ENCODE measurements at places on chromosomes 3 and 15.

DNA sequence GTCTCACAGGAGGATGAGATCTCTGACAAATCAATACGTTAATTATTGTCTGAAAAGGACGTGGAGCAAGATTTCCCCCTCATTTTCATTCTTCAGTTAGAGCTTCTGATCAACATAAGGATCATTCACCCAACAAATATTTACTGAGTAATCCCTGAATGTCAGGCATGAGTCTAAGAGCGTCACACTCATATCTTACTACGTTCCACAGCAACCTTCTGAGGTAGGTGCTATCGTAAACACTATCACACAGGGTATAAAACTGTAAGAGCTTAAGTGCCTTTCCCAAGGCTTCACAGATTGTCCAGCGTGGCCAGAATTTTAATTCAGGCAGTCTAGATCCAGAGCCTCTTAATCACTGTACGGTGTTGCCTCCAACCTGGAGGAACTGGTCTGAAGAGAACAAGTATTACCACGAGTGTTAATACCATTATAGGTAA lies 10.6 kb upstream of the TM4SF1 start:
- DNase-seq, result no peak
- H3K36me3 ChIP-seq, result peaks cover 4% of the 10 kb centered on the region
- peaks cover 38% of the 10 kb centered on the region for H3K4me1 ChIP-seq
- no peaks in the 10 kb centered on the region for H3K27me3 ChIP-seq

DNA sequence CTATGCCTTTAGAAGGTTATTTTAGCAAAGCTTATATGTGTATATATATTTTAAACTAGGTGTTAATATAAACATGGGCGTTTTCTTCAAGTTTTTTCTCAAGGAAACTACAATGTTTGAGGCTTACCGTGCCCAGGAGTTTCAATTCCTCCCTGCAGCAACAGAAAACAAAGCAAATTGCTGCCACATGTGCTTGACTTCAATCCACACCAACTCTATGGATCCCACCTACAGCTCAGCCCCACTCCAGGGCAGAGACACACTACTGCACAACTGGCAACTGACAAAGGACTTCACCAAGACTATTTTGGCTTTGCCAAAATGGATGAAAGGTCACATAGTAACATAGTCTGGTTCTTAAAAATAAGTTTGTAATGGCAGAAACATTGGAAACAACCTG lies 346.6 kb downstream of the ERC2 start:
- no peak overlapping the region for H3K4me3 ChIP-seq
- H3K27ac ChIP-seq, result no peak overlapping the region
- H3K27me3 ChIP-seq, result no peaks in the 10 kb centered on the region
- no peaks in the 10 kb centered on the region for H3K36me3 ChIP-seq
- H3K4me1 ChIP-seq, result peaks cover 14% of the 10 kb centered on the region

DNA sequence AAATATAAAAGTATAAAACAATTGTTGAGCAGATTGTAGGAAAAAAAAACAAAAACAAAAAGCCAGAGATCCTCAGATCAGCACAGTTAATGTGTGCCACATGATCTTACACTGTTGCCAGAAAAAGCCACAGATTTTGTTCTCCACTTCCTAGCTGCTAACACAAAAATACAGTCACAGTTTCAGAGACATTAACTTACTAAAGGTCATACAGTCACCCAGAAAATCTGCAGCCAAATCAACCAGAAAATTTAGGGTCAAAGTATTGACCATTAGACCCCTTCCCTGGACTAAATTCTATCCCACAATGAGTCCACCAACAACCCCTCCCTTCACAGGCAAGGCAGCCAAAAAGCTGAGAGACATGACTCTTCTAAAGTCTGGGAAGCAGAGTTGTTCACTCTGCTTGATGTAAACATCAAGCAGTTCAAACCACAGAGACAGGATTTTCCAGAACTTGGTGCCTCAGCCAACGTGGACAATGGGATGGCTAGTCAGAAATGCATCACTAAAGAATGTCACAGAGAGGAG lies 59.1 kb downstream of the SST start:
- no peak overlapping the region for H3K4me3 ChIP-seq
- H3K4me1 ChIP-seq, result peaks cover 11% of the 10 kb centered on the region
- DNase-seq, result no peak
- H3K36me3 ChIP-seq, result no peaks in the 10 kb centered on the region
- peaks cover 22% of the 10 kb centered on the region for H3K27me3 ChIP-seq

GRCh38 chr15:24919446-24919845 lies 35.3 kb upstream of the SNRPN start:
- no peak for DNase-seq
- H3K4me3 ChIP-seq, result peak overlapping the region; percentile 45

GRCh38 chr3:117656391-117656790 lies 946.8 kb downstream of the TUSC7 start:
- no peaks in the 10 kb centered on the region for H3K27me3 ChIP-seq
- H3K27ac ChIP-seq, result no peak overlapping the region
- no peaks in the 10 kb centered on the region for H3K4me1 ChIP-seq
- H3K4me3 ChIP-seq, result no peak overlapping the region

GRCh38 chr15:84892786-84893307 lies 8.4 kb downstream of the SLC28A1 start:
- H3K4me1 ChIP-seq, result no peaks in the 10 kb centered on the region
- H3K27ac ChIP-seq, result no peak overlapping the region
- no peak overlapping the region for H3K4me3 ChIP-seq

DNA sequence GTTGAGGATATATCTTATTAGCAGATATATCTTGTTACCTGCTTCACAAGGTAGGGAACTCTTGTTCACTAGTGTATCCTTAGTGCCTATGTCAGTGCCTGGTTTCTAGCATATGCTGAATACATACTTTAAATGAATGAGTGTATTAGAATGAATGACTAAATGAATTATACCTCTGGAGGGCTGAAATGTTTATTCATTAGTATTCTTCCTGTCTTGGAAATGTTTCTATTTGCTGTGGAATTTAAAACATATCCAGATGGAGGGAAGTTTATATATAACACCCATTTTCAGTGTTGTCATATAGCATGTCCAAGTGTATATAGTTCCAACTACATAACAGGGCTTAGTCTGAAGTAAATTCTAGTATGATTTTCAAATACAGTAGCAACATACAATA lies 581.5 kb downstream of the TBL1XR1 start:
- H3K27me3 ChIP-seq, result no peaks in the 10 kb centered on the region
- H3K27ac ChIP-seq, result no peak overlapping the region
- no peak for DNase-seq
- no peak overlapping the region for H3K4me3 ChIP-seq
- H3K4me1 ChIP-seq, result peaks cover 3% of the 10 kb centered on the region

DNA sequence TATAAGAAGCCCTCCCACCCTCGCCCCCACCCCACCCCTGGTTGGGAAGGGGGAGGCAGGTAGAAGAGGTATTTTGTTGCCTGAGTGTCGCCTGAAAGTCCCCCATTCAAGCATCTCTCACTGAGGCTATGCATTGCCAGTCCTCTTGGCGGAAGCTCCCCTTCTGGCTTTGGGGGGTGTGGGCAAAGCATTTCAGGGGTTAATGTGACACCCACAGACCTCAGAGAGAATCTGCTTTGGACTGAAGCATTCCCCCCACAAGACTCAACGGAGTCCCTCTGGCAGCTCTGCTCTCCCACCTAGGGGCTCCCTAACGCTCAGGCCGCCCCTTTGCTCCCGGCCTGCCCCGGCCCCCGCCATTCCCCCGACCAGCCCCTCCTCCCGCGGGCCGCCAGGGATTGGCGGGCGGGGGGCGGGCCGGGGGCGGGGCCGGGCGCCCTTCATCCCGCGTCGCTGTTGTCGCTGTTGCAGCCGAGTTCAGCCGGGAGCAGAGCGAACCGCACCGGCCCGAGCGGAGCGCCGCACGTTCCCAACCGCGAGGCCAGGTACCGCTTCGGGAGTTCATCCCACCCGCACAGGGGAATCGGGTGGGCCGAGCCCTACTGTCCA lies at the start of gene SLC38A3:
Gene SLC38A3 (plus strand): TSS at position 468 of the 609 bp plus-strand sequence. CDS start 8,929 bp downstream, outside the sequence.
- DNase-seq, result peak; percentile 67
- no peaks in the 10 kb centered on the region for H3K36me3 ChIP-seq
- H3K4me1 ChIP-seq, result peaks cover 1% of the 10 kb centered on the region
- peak within 1 kb of the TSS; percentile 63 for H3K4me3 ChIP-seq
- H3K27me3 ChIP-seq, result peaks cover 41% of the 10 kb centered on the region

GRCh38 chr15:60228101-60228500 lies 169.7 kb downstream of the ANXA2 start:
- no peak overlapping the region for H3K27ac ChIP-seq
- peaks cover 18% of the 10 kb centered on the region for H3K4me1 ChIP-seq
- no peaks in the 10 kb centered on the region for H3K36me3 ChIP-seq
- DNase-seq, result peak; percentile 41

DNA sequence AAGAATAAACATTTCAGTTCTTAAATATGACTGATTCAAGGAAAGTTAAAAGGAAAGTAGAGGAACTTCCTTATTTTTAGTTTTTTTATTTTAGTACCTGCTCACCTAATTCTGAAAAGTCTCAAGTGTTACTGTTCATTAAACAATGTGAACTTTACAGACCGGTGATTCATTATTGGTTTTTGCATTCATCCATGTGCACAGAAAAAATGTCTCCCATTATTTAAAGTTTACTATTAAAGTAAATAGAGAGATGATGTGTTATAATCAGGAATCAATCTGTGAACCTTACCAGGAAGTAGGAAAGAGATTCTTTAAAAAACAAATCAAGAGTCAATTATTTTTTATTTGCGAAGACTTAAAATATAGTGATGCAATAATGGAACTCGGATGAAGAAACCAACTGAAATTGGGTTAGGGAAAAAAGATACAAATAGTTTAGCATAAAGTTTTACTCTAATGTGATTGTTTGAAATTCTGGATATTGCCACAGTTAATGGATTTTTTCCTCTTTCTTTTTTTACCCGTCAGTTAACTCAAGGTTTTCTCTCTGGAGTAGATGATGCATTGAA lies 119.4 kb upstream of the SAMMSON start:
- peaks cover 17% of the 10 kb centered on the region for H3K27me3 ChIP-seq
- no peak overlapping the region for H3K4me3 ChIP-seq
- H3K4me1 ChIP-seq, result no peaks in the 10 kb centered on the region
- DNase-seq, result no peak

DNA sequence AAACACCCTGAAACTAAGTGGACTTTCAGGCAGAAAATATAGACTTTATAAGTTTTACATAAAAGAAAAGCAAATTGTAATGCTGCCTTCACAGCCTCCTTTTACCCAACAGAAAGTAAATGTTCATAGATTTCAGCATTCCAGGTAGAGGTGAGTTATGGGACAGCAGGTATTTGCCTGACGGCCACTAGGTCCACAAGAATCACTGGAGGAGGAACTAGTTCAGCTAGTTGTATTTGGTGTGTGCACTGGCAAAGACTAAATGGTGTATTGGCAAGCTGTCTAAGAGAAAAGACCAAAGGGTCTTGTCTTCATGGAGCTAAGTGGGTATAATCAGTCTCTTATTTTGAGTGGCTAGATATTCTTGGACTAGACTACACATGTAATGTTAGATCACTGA lies 34.2 kb downstream of the ZNF654 start:
- H3K4me3 ChIP-seq, result no peak overlapping the region
- peaks cover 25% of the 10 kb centered on the region for H3K4me1 ChIP-seq
- H3K27me3 ChIP-seq, result no peaks in the 10 kb centered on the region
- H3K36me3 ChIP-seq, result peaks cover 47% of the 10 kb centered on the region

- peaks cover 60% of the 10 kb centered on the region for H3K4me1 ChIP-seq
- H3K27ac ChIP-seq, result no peak overlapping the region
- no peaks in the 10 kb centered on the region for H3K36me3 ChIP-seq
These were observed 90.6 kb upstream of the TSC22D2 start for GRCh38 chr3:150317469-150317868.

- H3K36me3 ChIP-seq, result no peaks in the 10 kb centered on the region
- peak overlapping the region; percentile 65 for H3K4me3 ChIP-seq
- peaks cover 5% of the 10 kb centered on the region for H3K4me1 ChIP-seq
- H3K27ac ChIP-seq, result peak overlapping the region; percentile 29
These were observed 89.5 kb downstream of the EOMES start for GRCh38 chr3:27632431-27633223.

- peaks cover 70% of the 10 kb centered on the region for H3K27me3 ChIP-seq
- no peak overlapping the region for H3K4me3 ChIP-seq
- no peak for DNase-seq
- no peak overlapping the region for H3K27ac ChIP-seq
These were observed 40.8 kb upstream of the SLC6A11 start for GRCh38 chr3:10775259-10775658.

DNA sequence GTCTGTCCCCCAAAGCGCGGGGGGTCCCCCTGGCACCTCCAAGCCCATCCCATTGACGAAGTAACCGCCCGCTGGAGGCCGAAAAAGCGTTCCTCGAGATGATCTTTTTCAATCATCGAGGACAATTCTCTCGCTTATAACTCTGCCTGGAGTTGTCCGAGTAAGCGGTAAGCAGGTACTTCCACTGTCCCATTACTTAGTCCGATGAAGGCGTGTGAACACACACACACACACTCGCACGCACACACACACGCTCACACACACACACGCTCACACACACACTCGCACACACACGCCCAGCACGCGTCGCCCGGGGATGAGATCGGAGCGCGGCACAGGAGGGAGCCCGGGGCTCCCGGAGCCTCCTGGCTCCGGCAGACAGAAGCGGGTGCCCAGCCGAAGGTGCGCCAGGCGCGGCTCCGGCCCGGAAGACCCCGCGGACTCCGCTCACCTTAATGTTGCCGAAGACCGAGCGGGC lies 430 bp downstream of the SLCO2A1 start:
- H3K27ac ChIP-seq, result peak overlapping the region; percentile 69
- no peaks in the 10 kb centered on the region for H3K36me3 ChIP-seq
- H3K27me3 ChIP-seq, result peaks cover 25% of the 10 kb centered on the region
- peak overlapping the region; percentile 86 for H3K4me3 ChIP-seq
- peaks cover 32% of the 10 kb centered on the region for H3K4me1 ChIP-seq
- DNase-seq, result peak; percentile 52

DNA sequence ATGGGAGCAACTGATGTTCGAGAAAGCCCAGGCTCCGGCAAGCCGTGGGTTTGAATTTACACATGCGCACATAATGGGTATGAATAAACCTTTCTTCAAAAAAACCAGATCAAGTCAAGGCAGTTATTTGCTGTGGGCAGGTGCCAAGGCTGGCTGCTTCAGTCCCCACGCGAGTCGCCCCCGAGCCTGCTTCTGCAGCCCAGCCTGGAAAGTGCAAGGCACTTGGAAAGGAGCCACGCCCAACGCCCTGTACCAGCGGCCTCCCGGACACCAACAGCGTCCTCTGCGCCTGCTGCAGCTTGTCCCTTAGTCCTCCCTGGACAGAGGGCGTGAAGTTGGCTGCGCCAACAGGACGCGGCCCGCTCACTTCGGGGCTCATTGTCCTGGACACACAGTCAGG lies 68.9 kb downstream of the KLF15 start:
- H3K36me3 ChIP-seq, result no peaks in the 10 kb centered on the region
- no peak for DNase-seq
- no peak overlapping the region for H3K27ac ChIP-seq
- peaks cover 24% of the 10 kb centered on the region for H3K27me3 ChIP-seq
